ENCODE measurements at places on chromosomes 11 and 22.

DNA sequence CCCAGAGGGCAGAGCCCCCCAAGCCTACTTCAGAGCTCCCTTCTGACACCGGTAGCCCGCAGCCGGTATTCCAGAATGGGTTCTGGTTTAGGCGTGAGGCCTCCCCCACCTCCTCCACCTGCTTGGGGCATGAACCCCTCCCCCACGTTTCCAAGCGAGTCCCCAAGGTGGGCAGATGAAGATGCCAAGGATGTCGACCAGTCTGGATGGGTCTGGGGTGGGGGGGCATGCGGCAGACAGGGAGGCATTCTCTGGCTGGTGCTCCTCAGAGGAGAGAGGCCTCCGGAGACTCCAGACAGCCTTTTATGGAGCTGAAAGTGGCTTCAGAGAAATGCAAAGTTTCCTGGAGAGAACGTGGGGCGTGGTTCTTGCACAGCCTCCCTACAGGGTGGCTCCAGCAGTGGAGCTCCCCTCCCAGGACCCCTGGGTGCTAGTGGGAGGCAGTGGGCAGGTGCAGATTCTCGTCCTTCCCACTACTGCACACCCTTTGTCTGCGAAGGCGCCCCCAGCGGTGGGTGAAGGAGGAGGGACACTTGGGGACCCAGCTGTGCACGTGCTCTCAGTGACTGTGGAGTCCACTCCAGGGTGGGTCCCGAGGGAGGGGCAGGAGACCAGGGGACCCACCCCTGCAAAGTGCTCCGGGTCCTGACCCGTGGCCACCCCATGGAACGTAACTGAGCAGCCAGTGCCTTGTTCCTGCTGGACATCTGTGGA is 4.2 kb downstream of the CCND1 start:
- DNase-seq, result no peak

GRCh38 chr11:1556278-1556902 is 15.7 kb downstream of the DUSP8 start:
- no peak for DNase-seq

DNA sequence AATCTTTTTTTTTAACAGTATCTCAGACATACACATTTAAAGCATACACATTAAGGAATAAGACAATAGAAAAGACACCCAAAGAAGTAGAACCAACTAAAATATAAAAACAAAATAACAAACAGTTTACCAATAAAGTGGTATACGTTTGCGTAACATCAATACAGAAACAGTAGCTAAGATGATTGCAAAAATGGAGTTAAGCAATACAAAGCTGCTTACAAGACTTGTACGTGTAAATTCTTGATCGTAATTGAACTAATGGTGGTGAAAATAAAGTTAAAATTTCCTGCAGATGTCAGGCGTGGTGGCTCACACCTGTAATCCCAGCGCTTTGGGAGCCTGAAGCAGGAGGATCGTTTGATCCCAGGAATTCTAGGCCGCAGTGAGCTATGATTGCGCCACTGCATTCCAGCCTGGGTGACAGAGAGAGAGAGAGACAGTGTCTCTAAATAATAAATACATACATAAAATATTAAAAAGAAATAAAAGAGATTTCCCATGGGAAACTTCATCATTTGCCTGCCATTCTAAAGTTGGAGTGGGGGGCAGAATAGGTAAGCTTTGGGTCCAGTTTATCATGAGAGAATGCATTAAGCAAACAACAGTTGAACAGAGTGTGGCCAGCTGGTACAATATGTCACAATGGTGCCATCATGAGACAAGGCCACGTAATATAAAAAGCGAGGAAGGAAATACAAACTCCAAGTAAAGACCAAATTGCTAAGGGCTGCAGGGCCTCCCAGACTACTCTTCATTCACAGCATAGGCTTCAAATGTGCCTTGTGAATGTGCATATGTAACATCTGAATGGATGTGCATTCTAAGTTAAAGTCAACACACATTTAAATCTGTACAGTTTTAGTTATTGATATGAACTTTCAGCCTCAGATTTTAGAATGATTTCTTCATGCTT is 38.9 kb upstream of the EED start:
- no peak for DNase-seq

DNA sequence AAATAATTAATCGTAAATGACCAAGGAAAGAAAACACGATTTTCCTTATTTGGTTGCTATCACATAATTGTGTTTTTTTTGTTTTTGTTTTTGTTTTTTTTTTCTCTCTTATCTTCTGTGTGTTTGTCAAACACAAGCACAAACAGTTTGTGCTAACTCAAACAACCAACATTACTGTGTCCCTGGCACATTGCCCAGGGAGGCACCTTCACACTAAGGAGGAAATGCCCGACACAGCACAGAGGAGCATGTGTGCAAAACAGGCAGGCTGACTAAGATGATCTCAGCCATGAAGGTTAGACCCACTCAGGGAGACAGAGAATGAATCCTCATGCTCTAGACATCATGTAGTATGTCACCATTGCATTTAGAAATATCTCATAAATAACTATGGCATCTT is 130.1 kb downstream of the SOX6 start:
- DNase-seq, result no peak

GRCh38 chr22:39233710-39234471 is 10.9 kb downstream of the PDGFB start:
- no peak for DNase-seq

DNA sequence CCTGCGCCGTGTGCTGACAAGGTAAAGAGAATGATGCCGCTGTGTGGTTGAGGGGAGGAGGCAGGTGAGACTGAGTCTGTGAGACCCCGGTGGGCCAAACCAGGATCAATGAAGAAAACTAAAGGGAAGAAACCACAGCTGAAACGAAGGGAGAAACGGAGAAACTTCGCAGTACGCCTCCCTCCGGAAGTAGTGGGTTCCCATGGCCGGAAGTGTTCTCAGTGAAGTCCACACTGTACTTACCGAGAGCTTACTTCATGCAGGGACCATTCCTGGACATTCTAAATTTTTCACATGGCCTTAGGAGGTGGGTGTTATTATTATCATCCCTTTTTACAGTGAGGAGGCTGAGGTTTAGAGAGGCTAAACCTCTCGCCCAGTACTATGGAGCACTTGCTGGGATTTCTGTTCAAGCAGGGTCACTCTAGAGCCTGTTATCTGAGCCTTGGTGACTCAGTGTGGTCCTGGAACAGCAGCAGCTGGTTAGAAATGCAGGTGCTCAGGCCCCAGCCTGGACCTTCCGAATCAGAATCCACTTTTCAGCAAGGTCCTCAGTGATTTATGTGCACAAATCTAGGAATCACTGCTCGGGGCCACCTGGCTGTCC is 17.9 kb downstream of the CD5 start:
- no peak for DNase-seq

DNA sequence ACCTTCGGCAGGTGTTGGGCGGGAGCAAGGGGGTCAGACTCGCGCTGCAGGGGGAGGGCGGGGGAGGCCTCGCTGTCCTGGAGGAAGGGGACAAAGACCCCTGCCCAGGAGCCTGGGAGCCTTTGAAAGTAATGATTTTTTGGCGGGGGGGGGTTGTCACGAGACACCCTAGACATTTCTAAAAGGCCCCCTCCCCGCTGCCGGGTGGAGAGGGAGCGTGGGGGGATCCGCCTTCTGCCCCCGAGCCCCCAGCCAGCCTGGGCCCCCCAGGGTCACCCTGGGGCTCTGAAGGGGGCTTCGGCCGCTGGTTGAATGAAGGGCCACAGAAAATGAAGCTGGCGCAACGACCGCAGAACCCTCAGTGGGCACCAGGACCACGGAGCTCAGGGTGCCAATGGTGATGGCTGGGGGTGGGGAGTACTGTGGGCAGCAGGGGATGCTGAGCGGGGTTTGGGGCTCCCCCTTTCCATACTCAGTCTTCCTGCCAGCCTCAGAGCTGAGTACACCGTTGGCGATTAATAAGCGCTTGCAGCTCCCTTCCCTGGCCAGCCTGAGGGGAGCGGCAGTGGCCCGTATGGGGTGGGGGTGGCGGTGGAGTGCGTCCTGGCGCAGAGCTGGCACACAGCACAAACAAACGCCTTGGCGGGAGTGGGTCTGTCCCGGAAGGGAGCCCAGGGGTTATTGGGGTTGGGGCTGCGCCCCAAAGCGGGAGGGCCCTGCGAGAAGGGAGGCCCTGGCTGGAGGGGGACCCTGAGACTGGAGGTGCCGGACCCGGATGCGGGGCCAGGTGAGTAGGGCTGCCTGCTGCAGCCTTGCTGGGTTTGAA is 1.2 kb upstream of the DUSP8 start:
- no peak for DNase-seq

- no peak for DNase-seq
Measured at GRCh38 chr11:84193706-84194105, 907.5 kb upstream of the CCDC90B start.

- no peak for DNase-seq
Measured at GRCh38 chr11:11709447-11710239, 87.8 kb upstream of the GALNT18 start.

GRCh38 chr22:43365715-43366440 is 22.7 kb upstream of the SCUBE1 start:
- no peak for DNase-seq

DNA sequence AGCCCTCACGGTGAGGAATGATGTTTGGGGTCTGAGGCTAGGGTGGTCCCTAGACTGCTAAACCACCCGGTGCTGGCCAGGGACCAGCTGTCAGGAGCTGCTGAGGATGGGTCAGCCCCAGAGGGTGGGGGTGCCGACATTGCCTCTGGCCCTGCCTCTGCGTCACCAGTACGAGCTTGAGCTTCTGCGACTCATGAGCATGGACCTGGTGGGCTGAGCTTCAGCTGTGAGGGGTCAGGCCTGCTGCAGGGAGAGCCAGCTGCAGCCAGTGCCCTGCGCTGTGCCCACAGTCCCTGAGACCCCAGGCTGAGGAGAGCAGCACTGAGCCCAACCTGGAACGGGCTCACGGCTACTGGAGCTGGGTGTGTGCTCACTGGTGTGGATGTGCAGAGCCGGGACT is 7.0 kb downstream of the DERL3 start:
- no peak for DNase-seq

DNA sequence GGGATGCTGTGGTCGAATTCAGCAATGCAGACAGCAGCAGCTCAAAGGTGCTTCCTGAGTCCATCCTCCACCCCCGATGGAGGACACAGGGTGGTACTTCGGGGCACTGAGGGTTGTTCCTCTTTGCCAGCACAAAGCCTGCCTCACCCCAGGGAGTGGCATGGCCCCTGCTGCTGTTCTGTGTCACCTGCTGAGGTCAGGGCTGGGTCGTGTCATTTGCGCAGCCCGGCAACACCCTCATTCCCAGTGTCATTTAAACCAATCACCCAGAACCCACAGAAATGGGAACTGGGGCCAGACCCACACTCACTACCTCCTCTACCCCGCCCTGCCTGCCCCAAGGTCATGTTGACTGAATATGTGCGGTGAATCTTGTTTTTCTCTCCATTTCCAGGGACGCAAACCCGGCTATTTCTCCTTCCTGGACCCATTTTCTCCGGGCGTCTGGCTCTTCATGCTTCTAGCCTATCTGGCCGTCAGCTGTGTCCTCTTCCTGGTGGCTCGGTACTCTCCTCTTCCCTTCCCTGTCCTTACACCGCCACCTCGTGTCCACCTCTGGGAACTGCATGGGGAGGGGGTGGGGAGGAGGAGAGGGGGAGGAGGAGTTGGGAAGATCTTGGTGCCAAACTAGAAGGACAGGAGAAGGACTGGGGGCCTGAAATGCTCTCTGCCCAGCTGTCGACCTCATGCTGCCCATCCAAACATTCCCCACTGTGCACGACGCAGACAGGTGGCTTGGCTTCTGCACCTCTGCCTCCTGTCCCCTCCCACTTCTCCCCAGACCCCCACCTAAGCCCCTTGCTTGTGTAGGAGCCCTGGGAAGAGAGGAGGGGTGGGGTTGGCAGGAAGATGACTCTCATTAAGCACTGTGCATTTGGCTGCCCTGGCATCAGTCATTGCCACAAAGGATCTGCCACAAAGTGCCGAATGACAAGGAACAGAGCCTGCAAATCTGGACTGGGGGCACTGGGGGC is 71.2 kb upstream of the TBCEL start:
- peak; percentile 69 for DNase-seq

DNA sequence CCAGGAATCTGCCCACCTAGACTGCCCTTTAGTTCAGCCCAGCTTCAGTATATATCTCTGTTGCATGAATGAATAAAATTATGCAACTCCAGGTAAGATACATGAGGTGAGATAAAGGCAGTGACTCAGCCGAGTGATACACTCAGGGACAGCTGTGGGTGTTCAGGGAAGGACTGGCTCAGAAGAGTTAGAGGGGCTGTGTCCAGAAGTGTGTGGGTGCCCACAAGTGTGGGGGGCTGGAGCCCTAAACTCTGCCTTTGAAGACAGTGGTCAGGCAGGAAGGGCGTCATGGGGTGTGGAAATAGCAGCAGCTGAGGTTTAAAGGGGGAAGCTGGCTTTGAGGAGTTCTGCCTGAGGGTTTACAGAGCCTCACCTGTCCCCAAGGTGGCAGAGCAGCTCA is 8.3 kb downstream of the FTH1 start:
- no peak for DNase-seq

DNA sequence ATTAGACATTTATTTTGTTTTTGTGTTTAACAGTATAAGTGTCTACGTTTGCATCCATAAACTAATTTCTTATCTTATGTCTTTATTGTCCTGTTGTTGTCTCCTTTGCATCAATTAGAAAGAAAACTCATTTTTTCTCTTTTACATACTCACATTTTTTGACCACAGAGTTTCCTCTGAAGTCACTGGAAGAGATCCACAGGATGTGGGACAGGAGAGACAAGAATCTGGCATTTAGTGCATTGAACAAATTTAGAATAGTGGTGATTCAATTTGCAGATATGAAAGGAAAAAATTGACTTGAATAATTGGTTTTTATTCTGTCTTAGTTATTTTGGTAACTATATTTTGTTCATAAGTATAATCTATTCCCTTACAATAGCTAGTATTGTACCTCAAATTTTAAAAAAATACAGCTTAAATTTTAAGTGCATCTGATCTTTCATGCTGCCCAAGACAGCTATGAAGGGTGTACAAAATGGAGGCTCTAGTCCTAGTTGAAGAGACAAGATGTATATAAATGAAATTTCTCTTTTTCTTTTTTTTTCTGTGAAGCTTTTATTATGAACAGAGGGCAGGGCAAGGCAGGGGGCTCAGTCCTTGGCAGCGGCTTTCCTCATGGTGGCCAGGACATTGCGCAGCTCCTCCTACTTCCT is 24.4 kb downstream of the HORMAD2 start:
- no peak for DNase-seq

GRCh38 chr11:69664103-69664775 is 10.9 kb downstream of the LTO1 start:
- no peak for DNase-seq

- DNase-seq, result no peak
Measured at GRCh38 chr11:14065681-14066080, 103.2 kb downstream of the SPON1 start.

DNA sequence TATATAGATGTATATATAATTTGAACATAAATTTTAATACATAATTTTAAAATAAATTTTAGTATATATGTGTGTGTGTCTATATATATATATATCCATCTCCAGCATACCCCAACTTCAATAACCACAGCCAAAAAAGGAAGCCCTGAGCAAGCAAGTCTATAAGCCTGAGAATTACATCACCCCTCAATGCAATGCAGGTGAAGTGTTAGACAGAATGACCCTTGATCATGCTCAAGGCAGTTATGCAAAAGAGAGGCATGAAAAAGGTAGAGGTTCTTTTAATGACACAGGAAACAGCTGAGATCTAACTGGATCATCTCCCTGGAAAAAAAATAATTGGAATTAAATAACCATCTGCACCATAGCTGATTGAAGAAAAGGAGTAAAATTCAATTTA is 557.9 kb upstream of the ANO5 start:
- DNase-seq, result no peak

- no peak for DNase-seq
Measured at GRCh38 chr22:25540908-25541660, 23.4 kb upstream of the GRK3 start.

GRCh38 chr22:39475337-39475736 is 18.5 kb downstream of the MGAT3 start:
- DNase-seq, result no peak

- DNase-seq, result no peak
Measured at GRCh38 chr11:126607374-126607773, 251.9 kb downstream of the ST3GAL4 start.

All from stimulated activated CD4-positive, alpha-beta T cell treated with anti-CD3 and anti-CD28 coated beads, Interleukin-2, amount 100 ng/mL, for 48 hours (primary cell).